ENCODE measurements at places on chromosomes 7 and 10.

DNA sequence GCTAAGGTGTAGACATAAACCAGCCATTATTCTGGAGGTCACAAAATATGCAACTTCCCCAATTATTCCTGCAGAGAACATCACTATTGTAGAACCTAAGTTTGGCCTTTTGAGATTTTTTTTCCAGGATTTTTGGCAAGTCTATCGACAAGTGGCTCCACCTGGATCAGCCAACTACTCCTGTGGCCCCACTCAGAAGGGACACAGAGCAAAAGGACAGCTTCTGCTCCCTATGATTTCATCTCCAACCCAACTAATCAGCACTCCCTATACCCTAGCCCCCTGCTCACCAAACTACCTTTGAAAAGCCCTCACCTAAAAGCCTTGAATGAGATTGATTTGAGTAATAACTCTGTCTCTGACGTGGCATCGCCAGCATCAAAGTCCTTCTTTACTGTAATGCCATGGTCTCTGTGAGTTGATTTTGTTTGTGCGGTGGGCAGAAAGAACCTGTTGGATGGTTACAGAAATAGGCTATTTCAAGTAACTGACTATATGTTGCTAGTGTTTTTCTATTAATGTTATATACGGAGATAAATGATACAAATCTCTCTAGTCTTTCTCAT, 13.7 kb upstream of the CROT start:
- no peak for DNase-seq

GRCh38 chr10:95820363-95820762, 64.4 kb downstream of the ENTPD1 start:
- DNase-seq: peak; percentile 36

GRCh38 chr7:104096683-104097082, 107.2 kb upstream of the RELN start:
- no peak for DNase-seq

DNA sequence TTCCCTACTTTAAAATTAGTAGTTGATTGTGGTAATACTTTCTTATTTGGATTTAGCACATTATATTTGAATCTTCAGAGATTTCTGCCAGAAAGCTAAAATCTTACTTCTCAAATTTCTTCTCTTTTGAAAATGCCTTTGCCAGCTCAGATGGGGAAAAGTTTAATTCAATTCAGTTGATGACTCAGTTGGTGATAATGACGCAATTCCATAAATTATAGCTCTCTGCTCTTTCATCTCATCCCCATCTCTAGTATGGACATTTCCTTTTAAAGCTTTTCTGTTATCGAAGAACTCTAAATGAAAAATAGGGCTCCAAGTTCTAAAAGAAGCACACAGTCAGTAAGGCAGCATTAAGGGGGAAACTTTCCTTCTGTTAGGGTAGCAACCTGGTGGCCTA, 25.5 kb downstream of the RNLS start:
- DNase-seq: no peak

DNA sequence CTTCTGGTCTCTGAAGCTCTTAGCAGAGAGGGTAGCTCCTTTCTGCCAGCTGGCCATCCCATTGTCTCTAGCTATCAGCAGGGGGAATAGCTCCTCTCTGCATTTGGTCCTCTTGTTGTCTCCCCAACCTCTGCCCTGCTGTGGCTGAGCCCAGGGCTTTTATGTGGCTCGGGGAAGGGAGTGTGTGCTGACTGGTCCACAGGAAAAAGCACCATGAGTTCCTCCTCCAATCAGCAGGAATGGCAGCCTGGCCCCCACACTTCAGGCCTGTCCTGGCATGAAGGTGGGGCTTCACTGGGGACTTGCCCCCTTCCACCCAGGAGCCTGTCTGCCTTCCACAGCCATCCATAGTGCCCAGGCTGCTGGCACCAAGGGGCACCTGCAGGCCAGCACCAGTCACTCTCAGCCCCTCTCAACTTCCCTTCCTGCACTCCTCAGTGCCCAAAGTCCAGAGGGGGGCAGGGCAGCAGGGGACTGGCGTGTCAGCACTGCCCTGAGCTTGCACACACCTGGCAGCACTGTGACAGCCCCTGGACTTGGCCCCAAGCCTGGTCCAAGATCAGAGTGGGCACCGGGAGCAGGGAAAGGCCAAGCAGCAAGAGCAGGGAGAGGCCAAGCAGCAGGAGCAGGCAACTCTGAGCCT, 36.2 kb downstream of the NOLC1 start:
- no peak for DNase-seq

- no peak for DNase-seq
Observed at GRCh38 chr7:45292481-45292880, 134.9 kb downstream of the RAMP3 start.

GRCh38 chr10:98492763-98493162, 46.0 kb upstream of the HPS1 start:
- no peak for DNase-seq

GRCh38 chr7:135236727-135237126, 3.1 kb downstream of the STRA8 start:
- peak; percentile 7 for DNase-seq

GRCh38 chr10:4767033-4767814, 58.8 kb upstream of the AKR1E2 start:
- DNase-seq: peak; percentile 37

DNA sequence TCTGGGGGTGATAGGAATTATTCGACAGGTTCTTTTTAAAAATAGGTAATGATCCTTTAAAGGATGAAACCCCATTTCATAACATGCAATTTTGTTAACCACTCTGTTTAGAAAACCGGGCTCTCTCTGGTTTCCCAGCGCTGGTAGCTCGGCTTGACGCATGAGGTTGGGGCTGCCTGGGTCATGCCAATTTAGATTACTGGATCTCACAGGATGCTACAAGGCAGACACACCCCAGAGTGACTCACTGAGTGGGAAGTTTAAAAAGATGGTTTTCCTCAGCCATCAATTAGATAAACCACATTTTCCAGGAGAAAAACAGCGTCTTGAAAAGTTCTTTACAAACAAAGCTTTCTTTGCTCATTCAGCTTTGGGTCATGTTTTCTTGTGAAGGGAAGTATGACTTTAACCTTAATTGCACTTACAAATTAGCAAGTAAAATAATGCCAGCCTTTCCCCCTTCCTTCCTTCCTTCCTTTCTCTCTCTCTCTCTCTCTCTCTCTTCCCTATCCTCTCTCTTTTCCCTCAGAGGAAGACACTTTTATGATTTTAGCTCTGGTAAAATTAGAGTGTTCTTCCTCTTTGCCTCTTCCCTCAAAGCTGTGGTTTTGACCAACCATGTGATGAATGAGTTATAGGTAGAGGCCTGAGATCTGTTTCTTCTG, 99.8 kb downstream of the EPDR1 start:
- peak; percentile 7 for DNase-seq

Measured in inflammatory macrophage treated with lipopolysaccharide for 1 hour (primary cell).